Hair follicle dermal papilla cell (primary cell): ENCODE measurements at places on chromosomes 1 and 21. TPM values are rescaled to one million over a fixed set of nuclear protein-coding genes. Genes with fewer than 3 reads are reported as not detected.

Gene CACNA1E
- total RNA-seq: not detected in 2 replicates

Gene HEYL
- total RNA-seq: under 0.01 and 0.16 TPM in 2 replicates

Gene RBP7
- not detected in 2 replicates for total RNA-seq

Gene LRRC38
- under 0.01 TPM in 1 of 2 replicates, not detected in the other for total RNA-seq

Gene CNR2
- total RNA-seq: not detected in 2 replicates

Gene LCE5A
- total RNA-seq: not detected in 2 replicates

Gene BGLAP
- total RNA-seq: 0.16 TPM in 1 of 2 replicates, not detected in the other

Gene GPR37L1
- total RNA-seq: not detected in 2 replicates

Gene RGSL1
- not detected in 2 replicates for total RNA-seq
